ENCODE measurements at places on chromosomes 1 and 21.
A peak's percentile ranks its signal among the peaks of the same experiment; 100 is the strongest.

DNA sequence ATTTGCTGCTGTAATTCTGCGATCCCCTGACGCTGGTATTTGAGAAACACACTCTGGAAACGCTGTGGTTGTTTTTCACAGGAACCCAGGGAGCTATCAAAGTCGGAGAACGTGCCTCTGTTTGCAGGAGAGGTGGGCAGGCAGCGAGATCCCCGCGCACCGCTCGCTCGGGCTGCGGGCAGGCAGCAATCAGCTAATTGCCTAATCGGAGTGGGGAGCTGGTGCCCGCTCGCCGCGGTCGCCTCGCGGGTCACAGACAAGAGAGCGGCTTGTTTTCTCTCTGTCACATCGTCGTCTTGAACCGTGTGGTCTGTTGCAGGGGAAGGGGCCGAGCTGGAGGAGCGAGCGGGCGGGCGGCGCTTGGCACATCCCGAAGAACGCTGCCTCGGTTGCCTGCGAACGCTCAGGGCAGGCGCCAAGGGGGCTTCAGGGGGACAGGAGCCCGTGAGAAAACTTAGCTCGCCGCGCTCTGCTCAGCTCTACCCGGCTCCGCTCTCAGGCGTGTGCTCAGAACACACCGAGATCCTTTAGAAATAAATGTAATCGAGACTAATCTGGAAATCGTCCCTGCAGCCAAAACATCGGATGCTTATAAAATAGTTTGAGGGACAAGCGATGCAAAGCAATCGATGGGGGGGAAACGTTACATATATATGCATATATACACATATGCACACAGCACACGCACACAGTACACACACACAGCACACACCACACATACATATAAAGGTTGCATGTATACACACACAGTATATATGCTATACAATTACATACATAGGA, 93.6 kb upstream of the SMYD2 start:
- DNase-seq: peak; percentile 4

DNA sequence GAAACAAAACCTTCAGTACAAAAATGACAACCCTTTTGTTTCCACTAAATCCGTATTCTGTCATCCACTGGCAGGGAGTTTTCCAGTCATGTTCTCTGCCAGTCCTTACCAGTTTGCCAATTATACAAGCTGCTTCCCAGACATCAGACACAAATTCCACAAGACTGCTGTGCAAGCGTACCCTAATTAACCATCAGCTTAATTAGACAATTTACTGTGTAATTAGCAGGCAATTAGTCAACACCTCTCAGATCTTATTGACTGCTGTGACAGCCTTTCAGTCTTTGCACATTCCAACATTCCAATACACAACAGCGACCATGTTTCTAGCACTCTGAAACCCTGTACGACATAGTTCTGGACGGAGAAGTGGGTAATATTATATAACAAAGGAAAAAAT, 420.1 kb downstream of the DPYD start:
- peak; percentile 5 for DNase-seq

DNA sequence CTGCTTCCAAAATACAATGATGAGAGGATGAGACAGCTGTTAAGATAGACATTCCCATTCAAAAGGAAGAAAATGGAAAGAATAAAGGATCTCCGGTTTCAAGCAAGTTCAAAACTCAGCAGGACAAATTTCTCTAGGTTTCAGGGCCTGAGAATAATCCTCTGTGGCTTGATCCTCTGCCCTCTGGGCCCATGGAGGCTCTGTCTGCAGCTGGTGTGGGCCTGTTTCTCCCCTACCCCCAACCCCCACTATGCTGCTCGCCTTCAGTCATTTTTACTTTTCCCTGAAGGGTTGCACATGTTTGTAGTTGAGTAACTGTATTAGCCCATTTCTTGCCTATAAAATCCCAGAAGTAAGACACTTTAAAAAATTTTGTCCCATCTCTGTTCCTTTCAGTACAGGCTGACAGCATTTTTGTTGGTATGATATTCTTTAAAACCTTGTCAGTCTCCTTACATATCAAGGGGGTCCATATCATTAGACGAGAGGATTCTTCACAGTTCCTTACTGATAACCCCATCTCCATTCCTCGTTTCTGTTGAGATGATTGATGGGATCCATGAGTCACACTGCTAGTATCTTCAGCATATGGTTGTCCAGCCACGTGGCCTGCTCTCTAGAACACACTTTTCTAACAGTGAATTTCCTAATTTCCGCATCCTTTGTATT, 10.5 kb downstream of the ZMYM4 start:
- DNase-seq: no peak

DNA sequence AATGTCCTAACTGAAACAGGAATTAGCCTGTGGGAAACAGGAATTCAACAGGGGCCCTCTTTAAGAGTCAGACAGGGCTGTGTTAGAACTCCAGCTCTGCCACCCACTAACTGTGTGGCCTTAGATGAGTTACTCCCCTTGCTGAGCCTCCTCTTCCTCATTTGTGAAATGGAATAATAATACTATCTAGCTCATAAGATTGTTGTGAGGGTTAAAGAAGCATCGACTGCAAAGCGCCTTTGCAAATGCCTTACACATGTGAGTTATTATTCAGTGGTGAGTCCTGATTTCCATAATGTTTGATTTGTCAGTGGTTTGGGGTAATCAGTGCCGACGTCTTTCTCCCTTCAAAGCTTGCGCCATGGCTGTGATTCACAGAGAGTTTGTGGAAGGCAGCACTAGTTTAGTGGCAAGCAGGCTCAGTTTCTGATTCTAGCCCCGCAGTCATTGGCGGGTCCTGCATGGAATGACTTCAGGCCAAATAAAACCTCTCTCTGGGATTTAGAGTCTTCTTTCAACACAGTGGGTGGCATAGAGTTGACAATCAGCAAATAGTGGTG, 388.5 kb downstream of the PLPP3 start:
- DNase-seq: no peak

DNA sequence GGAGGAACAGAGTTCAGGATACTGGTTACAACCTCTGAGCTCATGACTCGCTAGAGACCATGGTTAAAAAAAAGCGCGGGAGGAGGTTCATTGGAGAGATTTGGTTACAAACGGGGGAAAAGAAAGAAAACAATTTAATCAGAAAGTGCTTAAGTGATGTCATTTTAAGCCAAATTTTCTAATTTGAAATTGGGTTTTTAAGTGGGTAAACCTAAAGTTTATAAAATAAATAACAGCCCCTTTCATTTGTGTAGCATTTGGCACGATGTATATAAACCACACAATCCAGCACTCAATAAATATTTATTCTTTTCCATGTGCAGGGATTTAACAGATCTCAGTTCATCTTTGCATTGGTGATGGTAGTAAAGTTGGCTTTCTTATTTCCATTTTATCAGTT, 7.0 kb upstream of the DPT start:
- DNase-seq: no peak

Measured in hypothalamus (tissue), 51 donors.